ENCODE measurements at places on chromosomes 11 and 22.
A peak's percentile ranks its signal among the peaks of the same experiment; 100 is the strongest.

DNA sequence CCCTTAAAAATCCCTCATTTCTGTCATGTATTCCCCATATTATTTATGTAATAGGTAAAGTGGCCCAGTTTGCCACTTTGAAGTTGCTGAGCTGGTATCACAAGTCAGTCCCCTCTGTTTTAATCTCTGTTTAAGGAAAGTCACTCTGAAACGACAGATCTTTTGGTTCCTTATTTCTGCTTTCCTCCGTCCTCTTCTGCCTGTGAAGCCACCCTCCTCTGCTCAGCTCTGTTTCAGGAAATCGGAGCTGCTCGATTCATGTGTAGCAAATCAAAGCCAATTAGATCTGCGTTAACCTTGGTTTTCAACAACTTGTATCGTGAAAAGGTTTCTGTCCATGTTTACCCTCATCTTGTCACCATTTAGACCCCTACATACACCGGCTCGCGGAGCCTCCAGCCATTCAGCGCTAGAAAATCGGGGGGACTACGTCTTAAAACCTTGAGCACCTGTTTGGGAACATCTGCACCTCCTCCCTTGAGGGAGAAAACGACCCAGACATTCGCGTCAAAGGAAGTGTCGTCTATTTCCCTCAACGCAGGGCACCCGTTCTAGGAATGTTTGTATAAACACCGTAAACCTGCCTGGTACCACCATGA is 576 bp upstream of the SC5D start:
- DNase-seq: peak; percentile 5

- DNase-seq: no peak
Observed at GRCh38 chr11:120137611-120138521, at the start of gene TRIM29. Gene TRIM29, minus strand, starts transcription at chr11:120138113. Its CDS starts 82 bp downstream, at chr11:120138031.

GRCh38 chr11:128802358-128802981 is 64.6 kb downstream of the KCNJ1 start:
- DNase-seq: no peak

DNA sequence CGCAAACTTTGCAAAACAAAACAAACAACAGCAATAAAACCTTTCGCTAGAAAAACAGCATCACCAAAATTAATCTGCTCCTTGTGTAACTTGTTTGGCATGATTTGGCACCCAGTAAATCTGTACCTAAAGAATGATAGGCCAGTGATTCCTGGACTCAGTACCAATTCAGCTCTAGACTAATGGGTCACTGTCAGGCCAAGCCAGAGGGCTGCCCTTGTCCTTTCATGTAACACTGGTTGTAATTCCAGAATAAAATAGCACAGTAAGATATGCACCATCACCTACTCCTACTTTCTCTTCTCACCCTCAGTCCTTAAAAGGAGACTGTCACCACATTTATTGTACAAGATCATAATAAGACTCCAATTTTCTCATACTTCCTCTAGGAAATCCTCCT is 341.6 kb upstream of the PITPNB start:
- DNase-seq: no peak

DNA sequence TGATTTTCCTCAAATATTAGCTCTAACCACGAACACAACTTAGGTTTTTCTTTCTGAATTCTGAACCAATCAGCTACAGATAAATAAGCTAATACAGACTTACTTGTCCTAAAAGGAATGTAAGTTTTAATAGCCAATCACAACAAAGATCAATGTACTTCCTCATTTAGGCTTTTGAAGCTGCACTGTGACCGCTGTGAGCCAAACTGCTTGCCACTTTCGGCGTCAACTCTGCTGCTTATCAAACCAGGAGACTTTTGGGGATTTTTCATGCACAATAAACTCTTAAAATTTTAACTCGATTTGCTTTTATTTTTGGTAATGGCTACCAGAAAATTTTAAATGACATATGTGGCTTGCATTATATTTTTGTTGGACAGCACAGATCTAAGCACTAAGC is 92.5 kb downstream of the TMPRSS5 start:
- DNase-seq: no peak

GRCh38 chr11:35682230-35683173 is 19.9 kb downstream of the TRIM44 start:
- no peak for DNase-seq

- DNase-seq: no peak
Observed at GRCh38 chr22:22429369-22430108, 79.0 kb downstream of the ZNF280B start.

- DNase-seq: no peak
Observed at GRCh38 chr11:120974466-120974865, 49.4 kb upstream of the TBCEL start.

- no peak for DNase-seq
Observed at GRCh38 chr22:25817092-25817943, 75.3 kb downstream of the MYO18B start.

GRCh38 chr11:7278314-7278917 is 26.7 kb downstream of the SYT9 start:
- DNase-seq: no peak

GRCh38 chr22:27768027-27768653 is 33.4 kb downstream of the MN1 start:
- DNase-seq: no peak

DNA sequence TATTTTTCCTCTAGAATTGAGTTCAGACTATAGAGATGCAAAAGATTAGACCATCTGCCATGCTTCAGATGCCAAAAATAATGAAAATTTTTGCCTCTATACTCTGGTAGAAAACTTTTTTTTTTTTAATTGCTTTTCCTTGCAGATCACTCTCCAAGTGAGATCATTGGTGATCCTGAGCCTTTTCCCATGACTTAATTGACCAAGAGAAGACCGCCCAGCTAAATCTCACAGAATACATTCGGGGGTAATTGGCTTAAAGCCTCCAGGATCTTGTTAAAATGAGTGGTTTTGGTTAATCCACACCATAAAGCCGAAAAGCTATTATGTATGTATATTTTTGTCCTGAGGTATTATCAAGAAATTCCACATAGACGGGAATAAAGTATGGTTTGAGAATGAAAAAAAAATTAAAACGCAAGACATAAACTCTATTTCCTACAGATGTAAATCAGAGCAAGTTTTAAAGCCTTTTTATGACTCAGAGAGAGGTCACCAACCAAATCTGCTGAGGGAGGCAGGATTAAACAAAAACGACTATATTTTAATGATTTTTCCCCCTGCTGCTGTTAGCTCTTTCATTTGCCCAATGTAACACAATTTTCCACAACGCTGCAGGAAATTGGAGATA is 64.0 kb downstream of the PARVA start:
- no peak for DNase-seq

DNA sequence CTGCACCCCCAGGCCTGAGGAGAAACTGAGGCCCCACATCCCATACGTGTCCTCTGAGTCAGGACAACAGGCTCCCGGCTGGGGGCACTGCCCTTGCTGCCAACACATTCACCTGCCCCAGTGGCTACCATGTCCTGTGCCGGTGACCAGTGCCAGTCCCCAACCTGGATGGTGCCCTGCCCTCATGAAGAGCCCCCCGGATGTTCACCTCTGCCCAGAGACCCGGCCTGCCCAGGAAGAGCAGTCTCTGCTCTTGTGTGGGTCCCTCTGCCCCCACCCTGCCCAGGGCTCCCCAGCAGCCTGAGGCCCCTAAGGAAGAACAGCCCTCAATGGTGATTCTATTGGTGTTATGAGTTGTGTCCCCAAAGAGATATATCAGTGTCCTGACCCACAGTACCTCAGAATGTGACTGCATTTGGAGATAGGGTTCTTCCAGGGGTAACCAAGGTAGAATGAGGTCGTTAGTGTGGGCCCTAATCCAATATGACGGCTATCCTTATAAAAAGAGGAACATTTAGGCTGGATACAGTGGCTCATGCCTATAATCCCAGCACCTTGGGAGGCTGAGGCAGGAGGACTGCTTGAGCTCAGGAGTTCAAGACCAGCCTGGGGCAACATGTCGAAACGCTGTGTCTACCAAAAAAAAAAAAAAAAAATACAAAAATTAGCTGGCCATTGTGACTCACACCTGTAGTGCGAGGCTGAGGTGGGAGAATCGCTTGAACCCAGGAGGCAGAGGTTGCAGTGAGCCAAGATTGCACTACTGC is 13.2 kb upstream of the DGCR8 start:
- no peak for DNase-seq

GRCh38 chr22:49963647-49964026 is 3.1 kb downstream of the PIM3 start:
- no peak for DNase-seq

DNA sequence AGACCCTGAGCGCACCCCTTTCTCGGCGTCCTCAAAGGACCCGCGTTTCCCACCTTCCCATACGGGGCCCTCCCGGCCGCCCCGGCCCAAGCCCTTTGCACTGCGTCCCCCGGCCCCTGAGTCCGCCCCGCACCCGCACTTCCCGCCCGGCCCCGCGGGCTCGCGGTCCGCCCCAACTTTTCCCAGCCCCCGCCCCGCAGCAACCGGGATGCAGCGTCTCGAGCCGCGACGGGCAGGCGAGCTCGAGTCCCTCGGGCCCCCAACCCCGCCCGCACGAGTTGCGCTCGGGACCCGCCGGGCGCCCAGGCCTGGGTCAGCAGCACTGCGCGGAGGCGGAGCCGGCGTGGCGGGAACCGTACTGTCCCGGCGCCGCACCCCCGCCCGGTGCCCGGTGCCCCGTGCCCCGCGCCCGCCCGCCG is 371 bp downstream of the SMCO4 start:
- DNase-seq: no peak

DNA sequence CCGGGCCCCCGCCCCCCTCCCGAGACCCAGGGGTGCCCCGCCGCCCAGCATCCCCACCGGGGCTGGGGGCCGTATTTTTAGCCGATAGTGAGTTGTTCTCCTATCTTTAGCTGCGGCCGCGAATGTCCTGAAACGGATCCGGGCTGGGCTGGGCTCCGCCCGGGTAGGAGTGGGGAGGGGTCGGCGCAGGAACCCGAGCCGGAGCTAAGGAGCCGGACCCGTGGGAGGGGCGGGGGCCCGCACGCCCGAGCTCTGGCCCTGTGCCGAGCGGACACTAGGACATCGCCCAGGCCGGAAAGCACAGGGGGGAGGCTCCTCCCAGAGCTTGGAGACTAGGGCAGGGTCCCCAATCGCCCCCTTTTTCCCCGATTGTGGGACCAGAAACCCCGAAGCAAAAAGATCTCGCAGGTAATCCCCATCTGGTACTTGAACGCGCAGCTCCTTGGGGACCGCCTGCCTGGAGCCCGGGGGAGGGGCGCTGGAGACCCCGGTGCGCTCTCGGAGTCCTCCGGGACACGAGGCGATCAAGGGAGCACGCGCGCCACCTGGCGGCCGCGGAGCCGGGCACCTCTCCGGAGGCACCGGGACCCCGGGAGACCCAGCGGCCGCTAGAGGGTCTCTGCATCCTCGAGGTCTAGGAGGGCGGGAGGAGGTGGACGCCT is 669 bp downstream of the CDC42EP2 start:
- DNase-seq: peak; percentile 78

GRCh38 chr22:22959147-22959827 is 71.7 kb downstream of the IGLL5 start:
- DNase-seq: peak; percentile 53

GRCh38 chr11:79362206-79362757 is 78.5 kb downstream of the TENM4 start:
- DNase-seq: no peak

DNA sequence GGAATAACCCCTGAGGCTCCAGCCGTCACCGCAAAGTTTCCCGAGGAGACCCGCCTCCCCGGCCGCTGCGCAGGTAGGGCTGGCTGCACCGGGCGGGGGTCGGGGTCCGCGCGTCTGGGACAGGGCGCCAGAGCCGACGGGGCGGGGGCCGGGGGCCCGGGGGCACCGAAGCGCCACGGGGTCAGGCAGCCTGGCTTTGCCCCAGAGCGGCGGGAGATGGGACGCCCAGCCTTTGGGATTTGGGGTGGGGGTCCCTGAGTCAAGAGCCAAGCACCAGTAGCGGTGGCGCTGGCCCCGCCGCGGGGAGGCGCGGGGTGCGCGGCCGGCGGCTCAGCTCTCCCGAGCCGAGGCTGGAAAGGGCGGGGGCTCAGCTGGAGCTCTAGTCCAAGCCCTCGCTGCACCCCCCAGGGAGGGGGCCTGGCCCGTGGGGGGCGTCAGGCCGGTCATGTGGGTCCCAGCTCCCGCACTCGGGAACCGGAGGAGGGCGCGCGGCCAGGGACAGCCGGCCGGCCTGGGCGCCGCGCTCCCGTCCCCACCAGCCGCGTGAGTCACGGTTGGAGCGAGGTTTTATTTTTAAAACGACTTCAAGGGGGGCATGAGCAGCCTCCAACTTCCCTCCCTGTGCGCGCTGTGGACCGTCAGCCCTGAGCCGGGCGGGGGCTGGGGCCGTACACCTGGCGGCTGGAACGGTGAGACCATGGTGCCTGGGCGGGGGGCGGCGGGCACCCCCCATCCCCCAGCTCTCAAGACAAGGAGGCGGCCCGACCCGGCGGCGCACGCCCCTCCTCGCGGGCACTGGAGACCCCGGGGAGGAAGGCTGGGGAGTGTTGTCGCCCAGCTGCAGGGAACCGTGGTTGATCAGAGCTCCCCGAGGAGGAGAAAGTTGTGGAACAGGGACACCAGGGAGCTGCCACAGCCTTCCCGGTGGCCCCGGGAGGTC is 626 bp downstream of the FLRT1 start:
- no peak for DNase-seq

DNA sequence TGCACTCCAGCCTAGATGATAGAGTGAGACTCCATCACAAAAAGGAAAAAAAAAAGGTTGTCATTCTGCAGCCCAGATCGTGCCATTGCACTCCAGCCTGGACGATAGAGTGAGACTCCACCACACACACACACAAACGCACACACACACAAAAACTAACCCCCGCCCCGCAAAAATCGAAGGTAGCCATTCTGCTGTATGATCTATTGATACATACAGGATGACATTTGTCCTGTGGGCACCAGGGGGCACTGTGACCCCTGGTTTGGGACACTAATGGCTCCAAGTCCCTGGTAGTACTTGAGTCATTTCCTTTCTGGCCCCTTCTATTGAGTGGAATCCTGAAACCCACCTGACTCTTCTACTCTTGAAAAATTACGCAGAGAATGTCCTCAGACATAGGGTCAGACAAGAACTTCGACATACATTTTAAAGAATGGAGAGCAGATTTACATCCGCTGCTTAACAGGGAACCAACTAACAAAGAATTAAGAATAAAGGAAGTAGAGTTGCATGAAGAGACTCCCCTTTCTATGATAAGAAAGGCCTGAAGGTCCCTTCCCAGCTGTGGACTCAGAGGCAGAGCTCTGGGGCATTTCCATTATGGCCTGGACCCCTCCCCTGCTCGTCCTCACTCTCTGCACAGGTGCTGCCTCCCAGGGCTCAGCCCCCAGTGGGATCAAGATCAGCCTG is 35.0 kb upstream of the PRAME start:
- DNase-seq: peak; percentile 37

DNA sequence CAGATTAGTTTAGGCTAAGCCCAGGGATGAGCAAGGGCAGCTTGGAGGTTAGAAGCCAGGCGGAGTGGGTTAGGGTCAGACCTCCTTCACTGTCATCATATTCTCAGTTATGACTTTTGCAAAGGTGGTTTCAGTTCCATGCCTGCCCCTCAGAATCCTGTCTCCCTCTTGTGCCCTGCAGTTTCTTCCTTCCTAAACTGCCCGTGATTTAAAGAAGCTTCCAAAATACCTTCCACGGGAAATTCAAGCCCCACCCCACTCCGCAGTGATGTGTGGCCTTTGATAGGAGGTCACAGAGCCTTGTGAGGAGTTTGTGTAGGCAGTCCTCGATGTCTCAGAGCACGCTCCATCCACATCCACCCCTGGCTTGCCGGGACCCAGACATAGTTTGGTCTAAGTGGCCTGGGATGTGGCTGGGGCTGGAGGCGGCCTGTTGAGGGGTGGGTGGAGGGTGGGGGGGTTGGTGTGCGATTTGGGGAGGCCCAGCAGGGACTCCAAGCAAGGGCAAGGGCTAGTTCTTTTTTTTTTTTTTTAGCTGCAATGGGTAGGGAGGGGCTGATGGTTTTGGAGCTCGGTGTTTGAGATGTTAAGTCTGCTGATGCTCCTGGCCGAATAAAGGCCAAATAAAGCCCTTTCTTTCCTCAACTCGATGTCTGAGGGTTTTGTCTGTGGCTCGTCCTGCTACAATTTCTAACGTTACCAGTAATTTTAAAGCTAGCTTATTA is 1.6 kb upstream of the IFITM1 start:
- no peak for DNase-seq

Data from stimulated activated CD8-positive, alpha-beta memory T cell treated with anti-CD3 and anti-CD28 coated beads, Interleukin-2, amount 100 ng/mL, for 48 hours (primary cell).